Hematopoietic multipotent progenitor cell treated with erythropoietin and hydrocortisone succinate and interleukin-3 and kit ligand, for 8 days (in vitro differentiated cells): ENCODE measurements at places on chromosomes 6 and 20.

DNA sequence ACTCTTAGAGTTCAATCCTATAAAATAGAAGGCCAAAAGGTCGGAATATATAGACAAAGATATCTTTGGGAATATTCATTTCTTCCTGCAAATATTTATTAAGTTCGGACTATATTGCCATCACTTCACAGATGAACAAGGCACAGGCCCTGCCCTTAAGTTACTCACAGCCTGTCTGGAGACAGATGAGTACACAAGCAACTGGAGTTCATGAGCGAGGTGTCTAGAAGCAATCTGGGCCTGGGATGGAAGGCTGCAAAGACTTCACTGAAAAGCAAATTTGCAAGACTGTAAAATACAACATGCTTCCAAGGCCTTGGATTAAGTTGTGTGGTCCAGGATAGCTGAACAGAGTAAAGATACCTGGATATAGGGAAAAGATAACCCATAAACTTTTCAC, 56.7 kb upstream of the CEP85L start:
- no peak for DNase-seq

GRCh38 chr20:47357296-47358038, 968 bp upstream of the ZMYND8 start:
- DNase-seq, result peak; percentile 89

DNA sequence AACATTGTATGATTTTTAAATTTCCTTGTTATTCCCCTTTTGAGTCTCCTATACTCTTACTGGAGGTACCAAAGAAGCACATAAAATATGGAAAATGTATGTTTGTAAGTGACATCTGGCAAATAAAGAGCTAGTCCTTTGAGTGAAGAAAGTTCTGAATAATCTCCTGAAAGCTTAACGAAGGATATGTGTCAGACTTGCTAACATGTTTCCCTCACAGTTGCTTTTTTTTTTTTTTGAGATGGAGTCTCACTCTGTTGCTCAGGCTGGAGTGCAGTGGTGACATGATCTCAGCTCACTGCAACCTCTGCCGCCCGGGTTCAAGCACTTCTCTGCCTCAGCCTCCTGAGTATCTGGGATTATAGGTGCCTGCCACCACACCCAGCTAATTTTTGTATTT, 63.6 kb downstream of the STK4 start:
- DNase-seq, result no peak

DNA sequence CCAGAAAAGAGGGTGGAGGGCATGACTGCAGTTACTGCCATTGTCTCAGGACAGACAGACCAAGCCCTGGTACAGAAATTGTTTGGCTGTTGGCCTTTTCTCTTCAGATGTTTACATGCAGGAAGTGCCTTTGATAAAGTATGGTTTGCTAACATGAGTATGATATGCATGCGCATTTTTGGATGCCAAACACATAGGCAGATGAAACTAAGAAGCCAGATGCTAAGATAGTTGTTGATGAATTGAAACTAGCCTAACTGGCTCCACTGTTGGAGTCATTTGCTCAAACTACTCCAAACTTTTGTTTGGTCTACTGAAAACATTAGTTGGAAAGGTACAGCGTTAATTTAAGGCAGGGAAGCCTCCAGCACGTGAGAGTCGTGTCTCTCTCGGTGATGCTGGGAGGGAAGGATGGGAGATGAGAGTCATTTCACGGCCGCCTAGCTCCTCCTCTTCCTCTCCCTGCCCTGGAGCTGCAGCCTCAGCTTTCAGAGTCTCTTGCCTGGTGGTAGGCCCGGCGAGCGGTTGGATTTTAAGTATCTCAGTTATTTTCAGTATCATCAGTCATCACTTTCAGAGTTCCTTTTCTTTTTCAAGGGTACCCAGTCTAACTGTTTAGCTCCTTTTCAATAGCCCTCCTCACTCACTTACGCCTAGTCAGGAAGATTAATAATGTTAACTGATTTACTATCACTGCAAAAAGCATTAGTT, 29.7 kb downstream of the RREB1 start:
- DNase-seq, result peak; percentile 78

DNA sequence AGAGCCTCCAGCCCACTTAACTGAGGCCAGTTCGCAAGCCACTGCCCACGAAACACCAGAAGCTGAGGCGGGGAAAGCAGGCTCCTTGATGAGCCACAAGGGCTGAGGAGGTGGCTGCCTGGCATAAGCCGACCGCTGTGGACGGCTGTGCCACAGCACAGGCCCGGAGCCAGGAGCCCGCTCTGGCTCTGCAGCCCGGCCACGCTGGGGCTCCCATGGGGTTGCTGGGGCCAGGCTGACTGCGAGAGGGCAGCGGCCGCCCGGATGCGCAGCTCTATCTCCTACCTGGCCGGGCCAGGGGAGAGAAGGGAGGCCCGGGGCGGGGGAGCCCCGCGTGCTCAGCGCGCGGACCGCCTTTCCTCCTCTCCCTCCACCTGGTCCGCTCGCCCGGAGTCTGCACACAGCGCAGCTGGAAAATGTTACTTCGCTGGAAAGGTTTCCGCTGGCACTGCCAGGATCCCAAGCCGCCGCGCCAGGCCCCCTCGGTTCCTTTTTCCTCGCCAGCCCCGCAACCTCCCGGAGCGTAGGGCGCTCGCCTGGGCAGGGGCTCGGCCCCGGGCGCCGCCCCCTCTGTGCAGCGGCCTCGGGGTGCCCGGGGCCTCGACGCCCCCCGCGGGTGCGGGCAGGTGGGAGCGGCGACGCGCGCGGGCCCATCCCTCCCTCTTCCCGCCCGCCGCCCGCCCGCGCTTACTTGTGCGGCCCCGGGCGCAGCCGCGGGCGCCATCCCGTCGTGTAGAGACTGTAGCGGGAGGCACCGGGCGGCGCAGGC, 657 bp downstream of the EMILIN3 start:
- DNase-seq, result no peak

- DNase-seq, result no peak
These were observed 63.5 kb downstream of the HMGN3 start for GRCh38 chr6:79170959-79171358.

GRCh38 chr6:114785235-114786127, 442.7 kb upstream of the HS3ST5 start:
- DNase-seq, result no peak

- DNase-seq, result no peak
These were observed 9.3 kb downstream of the SH3BGRL2 start for GRCh38 chr6:79640146-79641111.

DNA sequence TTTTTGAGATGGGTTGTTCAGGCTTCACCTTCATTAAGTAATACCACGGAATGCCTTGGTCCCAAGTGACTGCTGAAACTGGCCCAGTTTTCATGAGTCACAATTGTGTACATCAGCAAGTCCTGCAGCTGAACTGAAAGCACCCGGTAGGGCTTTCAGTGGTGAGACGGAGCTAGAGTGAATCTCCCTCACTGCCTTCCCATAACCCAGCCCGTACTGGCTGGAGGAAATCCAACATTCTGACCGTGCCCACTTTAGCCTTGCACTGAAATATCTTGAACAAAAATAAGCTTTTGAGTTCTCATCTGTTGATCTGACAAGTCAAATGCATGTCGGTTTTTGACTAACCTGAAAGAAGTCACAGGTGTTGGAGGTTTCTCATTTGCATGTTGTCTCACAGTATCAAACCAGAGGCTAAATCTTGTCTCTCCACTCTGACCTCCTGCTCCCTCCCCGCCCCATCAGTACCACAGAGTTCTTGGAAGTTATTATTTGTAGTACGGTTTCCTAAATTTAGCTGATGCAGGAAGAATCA, 35.9 kb downstream of the DUSP22 start:
- DNase-seq, result no peak

GRCh38 chr6:133644548-133644891, 244.4 kb upstream of the TCF21 start:
- DNase-seq, result no peak

DNA sequence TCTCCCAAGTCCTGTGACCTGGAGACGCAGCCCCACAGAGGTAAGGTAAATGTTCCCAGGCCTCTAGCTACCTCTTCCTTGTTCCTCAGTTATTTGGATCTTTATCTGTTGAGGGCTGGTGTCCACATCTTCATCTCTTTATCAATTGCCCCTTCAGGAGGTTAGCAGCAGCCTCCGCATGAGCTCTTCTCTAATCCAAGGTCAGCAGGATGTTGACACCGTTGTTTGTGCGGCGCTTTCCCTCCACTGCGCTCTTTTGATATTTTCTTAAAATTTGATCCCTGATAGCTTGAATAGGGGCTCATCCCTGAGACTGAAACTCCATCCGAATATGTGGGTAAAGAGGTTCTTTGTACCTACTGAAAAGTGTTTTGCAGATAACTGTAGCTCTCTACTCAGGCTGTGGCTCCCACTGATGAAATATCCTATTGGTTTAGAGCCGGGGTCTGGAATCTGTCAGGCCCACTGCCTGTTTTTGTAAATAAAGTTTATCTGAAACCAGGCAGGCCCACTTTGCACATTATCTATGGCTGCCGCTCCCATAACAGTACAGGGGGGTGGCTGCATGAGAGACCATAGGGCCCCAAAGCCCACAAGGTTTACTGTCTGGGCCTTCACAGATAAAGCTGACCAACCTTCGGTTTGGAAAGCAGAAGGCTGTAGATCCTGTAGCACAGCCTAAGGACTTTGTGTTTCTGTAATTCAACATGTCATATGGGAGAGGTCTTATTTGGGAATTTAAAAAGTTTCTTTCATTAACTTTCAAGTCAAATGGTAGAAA, 362.6 kb downstream of the QKI start:
- DNase-seq, result peak; percentile 99

DNA sequence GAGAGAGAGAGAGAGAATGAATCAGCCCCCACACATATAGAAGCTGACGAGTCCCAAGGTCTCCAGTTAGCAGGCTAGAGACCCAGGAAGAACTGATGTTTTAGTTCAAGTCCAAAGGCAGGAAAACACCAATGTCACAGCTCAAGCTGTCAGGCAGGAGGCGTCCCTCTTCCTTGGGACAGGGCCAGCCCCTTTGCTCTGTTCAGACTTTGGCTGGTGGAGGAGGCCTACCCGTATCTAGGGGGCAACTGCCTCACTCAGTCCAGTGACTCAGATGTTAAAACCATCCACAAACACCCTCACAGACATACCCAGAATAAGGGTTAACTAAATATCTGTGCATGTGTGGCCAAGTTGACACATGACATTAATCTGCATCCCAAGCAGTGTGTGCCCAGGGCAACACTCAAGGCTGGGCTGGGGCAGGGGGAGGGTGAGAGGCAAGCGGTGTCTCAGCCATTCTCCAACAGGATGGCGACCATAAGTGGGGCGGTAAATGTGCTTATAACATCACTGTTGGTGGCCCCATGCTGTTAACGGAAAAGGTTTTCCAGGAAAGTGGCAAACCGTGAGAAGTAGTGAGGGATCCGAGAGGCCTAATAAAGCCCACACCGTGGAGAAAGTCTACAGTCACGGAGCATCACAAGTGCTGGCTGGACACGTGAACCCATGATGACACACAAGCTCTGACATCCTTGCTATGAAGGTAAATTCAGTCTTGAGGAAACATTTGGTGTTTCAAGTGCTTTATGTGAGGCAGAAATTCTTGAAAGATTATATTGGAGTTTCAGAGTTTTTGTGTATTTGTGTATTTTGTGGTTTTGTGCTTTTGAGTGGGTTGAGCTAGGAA, 28.1 kb downstream of the RAMACL start:
- no peak for DNase-seq

GRCh38 chr20:59723108-59723500, 118.8 kb downstream of the PHACTR3 start:
- peak; percentile 14 for DNase-seq

DNA sequence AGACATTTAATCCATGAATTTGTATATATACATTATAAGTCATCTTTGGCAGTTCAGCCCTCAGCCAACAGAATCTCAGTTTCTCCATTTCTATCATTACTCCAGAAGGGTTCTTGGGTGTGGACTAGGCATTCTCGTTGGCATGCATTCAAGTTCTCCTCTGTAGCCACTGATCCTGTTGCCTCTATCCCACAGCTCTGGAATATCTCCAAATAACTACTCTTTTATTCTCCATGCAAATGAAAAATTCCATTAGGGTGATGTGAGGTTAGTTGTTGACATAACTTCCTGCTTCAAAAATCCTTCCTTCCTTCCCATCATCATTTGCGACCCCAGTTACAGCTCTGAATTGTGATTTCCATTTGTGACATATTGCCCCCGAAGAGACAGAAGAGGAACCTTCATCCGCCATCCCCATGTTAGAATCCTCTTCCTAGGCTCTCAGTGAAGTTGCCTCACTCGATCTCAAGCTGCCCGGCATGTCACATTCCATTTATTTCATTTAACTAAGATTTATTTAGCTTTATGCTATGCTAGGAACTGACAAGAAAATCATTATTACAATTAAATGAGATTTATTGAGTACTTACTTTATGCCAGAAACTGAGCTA, 93.7 kb upstream of the EDN1 start:
- DNase-seq, result no peak

DNA sequence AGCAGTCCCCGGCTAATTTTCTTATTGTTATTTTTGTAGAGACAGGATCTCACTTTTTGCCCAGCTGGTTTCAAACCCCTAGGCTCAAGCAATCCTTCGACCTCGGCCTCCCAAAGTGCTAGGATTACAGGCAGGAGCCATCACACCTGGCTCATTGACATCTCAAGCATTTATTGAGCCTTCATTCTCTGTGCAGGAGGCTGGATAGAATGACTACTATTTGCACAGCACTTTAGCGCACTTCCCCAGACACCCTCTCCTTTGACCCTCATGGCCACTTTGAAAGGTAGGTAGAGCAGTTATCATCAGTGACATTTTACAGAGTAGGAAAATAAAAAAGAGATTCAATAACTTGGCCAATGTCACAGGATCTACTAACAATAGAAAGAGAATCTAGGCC, 124.0 kb upstream of the STXBP5 start:
- DNase-seq, result no peak

DNA sequence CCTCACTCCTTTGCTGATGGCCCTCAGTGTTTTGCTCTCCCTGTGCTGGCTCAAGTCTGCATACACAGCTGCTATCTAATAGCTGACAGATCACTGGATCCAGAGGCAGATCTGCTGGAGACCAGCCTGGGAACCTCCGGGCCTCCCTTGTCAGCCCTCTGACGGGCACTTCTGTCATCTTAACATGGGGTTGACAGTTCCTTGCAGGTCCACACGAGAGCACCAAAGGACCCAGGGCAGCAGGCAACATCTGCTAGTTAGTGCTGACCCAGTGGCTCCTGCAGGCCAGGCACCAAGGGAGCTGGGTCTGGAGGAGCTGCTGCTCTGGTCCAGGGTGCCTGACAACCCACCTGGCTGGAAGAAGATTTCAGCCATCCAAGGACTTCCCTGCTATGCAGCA, 208.1 kb downstream of the UST start:
- DNase-seq, result no peak

- DNase-seq, result peak; percentile 77
These were observed 23.2 kb downstream of the RBCK1 start for GRCh38 chr20:431012-431904.
